Placental epithelial cell (primary cell): ENCODE measurements at places on chromosomes 5 and 9. TPM values are rescaled to one million over a fixed set of nuclear protein-coding genes. Genes with fewer than 3 reads are reported as not detected.

WDR38 gene
- not detected in 2 replicates for total RNA-seq

ATP10B gene
- total RNA-seq: not detected in 2 replicates

RAB14 gene
- total RNA-seq: 26.7 and 29.4 TPM in 2 replicates

RAB3C gene
- under 0.01 TPM in 1 of 2 replicates, not detected in the other for total RNA-seq

PCDHGB1 gene
- 0.98 and 2.0 TPM in 2 replicates for total RNA-seq

CEL gene
- 0.54 and 0.79 TPM in 2 replicates for total RNA-seq

WDR31 gene
- 1.7 and 2.0 TPM in 2 replicates for total RNA-seq

NLN gene
- 14.9 and 17.9 TPM in 2 replicates for total RNA-seq

SLC36A2 gene
- not detected in 2 replicates for total RNA-seq

KIF12 gene
- total RNA-seq: not detected in 2 replicates

GPSM1 gene
- 23.6 and 29.0 TPM in 2 replicates for total RNA-seq

ARID3C gene
- total RNA-seq: not detected in 2 replicates

NXNL2 gene
- total RNA-seq: 1.2 and 2.4 TPM in 2 replicates

CDH18 gene
- 3.9 and 4.7 TPM in 2 replicates for total RNA-seq

IFNK gene
- not detected in 2 replicates for total RNA-seq

PRRX2 gene
- total RNA-seq: not detected in 2 replicates

GAPT gene
- not detected in 2 replicates for total RNA-seq

PLEKHG4B gene
- total RNA-seq: 31.4 and 37.6 TPM in 2 replicates

PLCXD3 gene
- under 0.01 and 0.11 TPM in 2 replicates for total RNA-seq

SMC2 gene
- 11.4 and 12.7 TPM in 2 replicates for total RNA-seq

PCDHGB5 gene
- total RNA-seq: 13.7 and 15.4 TPM in 2 replicates

SAPCD2 gene
- total RNA-seq: 2.4 and 5.4 TPM in 2 replicates

AGXT2 gene
- total RNA-seq: not detected in 2 replicates

SPATA6L gene
- 0.98 and 4.7 TPM in 2 replicates for total RNA-seq

PTGR1 gene
- total RNA-seq: 31.0 and 47.9 TPM in 2 replicates

ECM2 gene
- total RNA-seq: under 0.01 and 0.98 TPM in 2 replicates

CCL19 gene
- not detected in 2 replicates for total RNA-seq

MYMK gene
- total RNA-seq: not detected in 2 replicates

PLPP6 gene
- total RNA-seq: 10.2 and 11.7 TPM in 2 replicates

DMRT3 gene
- not detected in 2 replicates for total RNA-seq

PLAA gene
- 26.7 and 37.6 TPM in 2 replicates for total RNA-seq

PCDHB8 gene
- total RNA-seq: under 0.01 TPM in 1 of 2 replicates, not detected in the other

RGP1 gene
- 18.1 and 27.0 TPM in 2 replicates for total RNA-seq

IRX2 gene
- 34.5 and 48.2 TPM in 2 replicates for total RNA-seq

AFF4 gene
- 45.5 and 67.0 TPM in 2 replicates for total RNA-seq

CERCAM gene
- 400 and 569 TPM in 2 replicates for total RNA-seq

KLF9 gene
- 35.5 and 66.7 TPM in 2 replicates for total RNA-seq

PCDHGA9 gene
- total RNA-seq: 4.3 and 5.7 TPM in 2 replicates

ACOT12 gene
- total RNA-seq: not detected in 2 replicates

NTNG2 gene
- under 0.01 and 0.39 TPM in 2 replicates for total RNA-seq

OSMR gene
- 10.4 and 10.6 TPM in 2 replicates for total RNA-seq

AFAP1L1 gene
- total RNA-seq: 5.9 and 9.4 TPM in 2 replicates

TRIM36 gene
- 0.98 TPM in 1 of 2 replicates, not detected in the other for total RNA-seq

TTC23L gene
- total RNA-seq: 0.43 and 1.2 TPM in 2 replicates

SEC16A gene
- total RNA-seq: 35.7 and 44.4 TPM in 2 replicates

TMEM232 gene
- 2.0 and 4.3 TPM in 2 replicates for total RNA-seq

PCDHA1 gene
- not detected in 2 replicates for total RNA-seq

PCDHB7 gene
- 0.22 and 0.79 TPM in 2 replicates for total RNA-seq

FCN1 gene
- total RNA-seq: not detected in 2 replicates

BNC2 gene
- 22.7 and 32.6 TPM in 2 replicates for total RNA-seq

IFNW1 gene
- not detected in 2 replicates for total RNA-seq

DRD1 gene
- total RNA-seq: not detected in 2 replicates

IL9 gene
- not detected in 2 replicates for total RNA-seq

PCDHAC1 gene
- total RNA-seq: 0.39 TPM in 1 of 2 replicates, not detected in the other

SYK gene
- total RNA-seq: under 0.01 and 0.33 TPM in 2 replicates

BRD8 gene
- total RNA-seq: 26.8 and 36.5 TPM in 2 replicates

CYSRT1 gene
- total RNA-seq: 0.39 and 1.1 TPM in 2 replicates

C7 gene
- total RNA-seq: not detected in 2 replicates
